ENCODE measurements at places on chromosomes 3 and 15. TPM values are rescaled to one million over a fixed set of nuclear protein-coding genes. Genes with fewer than 3 reads are reported as not detected.

DNA sequence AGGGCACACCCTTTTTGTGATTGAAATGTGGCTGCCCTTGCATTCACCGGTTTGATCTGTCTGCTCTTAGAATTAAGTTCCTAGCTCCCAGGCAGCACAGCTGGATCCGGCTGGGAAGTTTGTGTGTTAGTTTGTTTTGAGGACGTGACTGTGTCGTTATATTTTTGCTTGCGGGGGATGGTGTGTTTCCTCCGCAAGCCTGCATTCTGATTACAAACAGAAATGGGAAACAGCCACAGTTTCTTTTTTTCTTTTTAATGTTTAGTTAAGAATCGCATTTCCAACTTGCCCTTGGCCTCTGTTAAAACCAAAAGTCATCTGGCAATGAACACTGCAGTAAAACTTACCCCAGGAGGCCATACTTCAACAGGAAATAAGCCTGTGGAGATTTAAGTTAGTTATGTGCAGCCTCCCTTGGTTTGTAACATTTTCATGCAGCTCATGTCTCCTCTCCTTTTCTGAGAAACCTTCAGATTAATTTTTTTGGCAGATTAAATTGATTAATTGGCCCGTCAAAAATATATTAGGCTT lies 888 bp downstream of the TMOD3 start:
- H3K36me3 ChIP-seq, result peaks cover 5% of the 10 kb centered on the region
- H3K4me1 ChIP-seq, result peaks cover 34% of the 10 kb centered on the region
- DNase-seq, result no peak

Gene CAV3
- not detected for total RNA-seq

DNA sequence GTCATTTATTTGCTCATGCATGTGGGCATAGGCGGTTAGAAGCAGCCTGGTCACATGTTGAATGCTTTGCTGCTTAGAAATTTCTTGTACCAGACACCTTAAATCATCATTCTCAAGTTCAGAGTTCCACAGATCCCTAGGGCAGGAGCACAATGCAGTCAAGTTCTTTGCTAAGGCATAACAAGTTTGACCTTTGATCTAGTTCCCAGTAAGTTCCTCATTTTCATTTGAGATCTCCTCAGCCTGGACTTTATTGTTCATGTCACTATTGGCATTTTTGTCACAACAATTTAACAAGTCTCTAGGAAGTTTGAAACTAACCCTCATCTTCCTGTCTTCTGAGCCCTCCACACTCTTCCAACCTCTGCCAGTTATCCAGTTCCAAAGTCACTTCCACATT lies 22.8 kb downstream of the HGD start:
- H3K4me3 ChIP-seq, result no peak overlapping the region
- H3K36me3 ChIP-seq, result peaks cover 4% of the 10 kb centered on the region
- H3K27ac ChIP-seq, result no peak overlapping the region
- no peaks in the 10 kb centered on the region for H3K27me3 ChIP-seq
- H3K4me1 ChIP-seq, result no peaks in the 10 kb centered on the region

Gene CRABP1
- not detected for total RNA-seq

DNA sequence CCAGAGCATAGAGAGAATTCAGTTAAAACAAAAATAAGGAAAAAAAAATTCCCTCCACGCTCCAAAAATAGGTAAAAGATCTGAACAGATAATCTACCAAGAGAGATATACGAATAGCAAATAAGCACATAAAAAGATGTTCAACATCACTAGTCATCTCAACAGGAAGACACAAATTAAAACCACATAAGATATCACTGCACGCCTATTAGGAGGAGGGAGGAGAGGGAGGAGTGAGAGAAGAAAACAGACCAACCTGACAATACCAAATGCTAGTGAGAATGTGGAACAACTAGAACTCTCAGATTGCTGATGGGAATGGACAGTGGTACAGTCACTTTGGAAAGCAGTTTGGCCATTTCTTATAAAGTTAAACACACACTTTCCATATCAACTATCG lies 212.5 kb downstream of the FMN1 start:
- no peaks in the 10 kb centered on the region for H3K27me3 ChIP-seq
- no peaks in the 10 kb centered on the region for H3K4me1 ChIP-seq
- DNase-seq, result no peak

Gene IQCF5
- total RNA-seq, result not detected

Gene ACTRT3
- 1.2 TPM for total RNA-seq

Measured in activated naive CD8-positive, alpha-beta T cell treated with anti-CD3 and anti-CD28 coated beads for 36 hours (primary cell).